Kidney tubule cell (primary cell): ENCODE measurements at places on chromosomes 4 and X.

DNA sequence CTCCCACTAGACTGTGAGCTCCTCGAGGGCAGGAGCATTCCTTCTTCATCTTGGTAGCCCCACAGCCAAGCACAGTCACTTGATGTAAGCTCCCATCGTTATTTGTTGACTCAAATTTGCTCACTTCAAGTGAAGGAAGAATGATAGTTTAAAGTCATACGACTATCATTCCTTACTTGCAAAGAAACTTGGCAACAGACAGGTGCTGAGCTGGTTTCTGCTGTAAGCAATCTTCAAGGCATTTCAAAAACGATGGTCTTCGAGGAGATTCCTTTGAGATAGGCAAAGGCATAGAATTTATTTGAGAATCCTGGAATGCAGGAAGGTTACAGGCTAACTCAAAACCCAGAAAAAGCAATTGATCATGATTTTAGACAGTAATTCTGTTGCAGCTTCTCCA, 64.8 kb downstream of the QDPR start:
- DNase-seq: peak; percentile 31

DNA sequence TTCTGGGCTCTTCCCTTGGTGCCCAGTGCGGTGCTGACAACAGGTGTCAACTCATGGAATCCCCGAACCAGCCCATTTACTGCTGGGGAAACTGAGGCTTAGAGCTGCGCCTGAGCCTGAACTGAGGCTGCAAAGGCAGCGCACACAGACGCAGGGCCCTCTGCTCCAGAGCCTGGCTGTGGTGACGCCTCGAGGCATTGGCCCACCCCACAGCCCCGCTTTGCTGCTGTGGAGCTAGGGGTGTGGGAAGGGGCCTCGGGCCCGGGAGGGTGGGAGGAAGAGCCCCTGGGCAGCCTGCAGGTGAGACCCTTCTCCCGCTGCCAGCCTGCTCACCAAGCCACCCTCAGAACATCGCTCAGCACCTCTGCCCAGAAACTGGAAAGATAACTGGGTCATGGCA, 97.4 kb upstream of the LRPAP1 start:
- DNase-seq: no peak

DNA sequence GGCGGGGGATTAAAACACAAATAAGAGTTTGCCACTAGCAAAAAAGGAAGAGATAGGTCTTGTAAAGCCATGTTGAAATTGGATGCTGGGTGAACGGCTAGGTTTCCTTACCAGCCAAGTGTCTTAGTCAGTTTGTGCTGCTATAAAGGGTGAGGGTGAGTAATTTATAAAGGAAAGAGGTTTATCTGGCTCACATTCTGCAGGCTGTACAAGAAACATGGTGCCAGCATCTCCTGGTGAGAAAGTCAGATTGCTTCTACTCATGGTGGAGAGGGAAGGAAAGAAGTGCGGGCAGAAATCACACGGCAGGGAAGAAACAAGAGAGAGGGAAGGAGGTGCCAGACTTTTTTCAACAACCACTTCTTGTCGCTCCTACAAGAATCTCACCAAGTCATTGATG, 507.5 kb downstream of the SPOCK3 start:
- DNase-seq: no peak

GRCh38 chr4:146643812-146644401, 5.2 kb downstream of the POU4F2 start:
- peak; percentile 39 for DNase-seq

- peak; percentile 17 for DNase-seq
These were observed 704 bp downstream of the FAM3A start for GRCh38 chrX:154515090-154515965.

GRCh38 chr4:818106-818921, 7.6 kb downstream of the CPLX1 start:
- DNase-seq: no peak

GRCh38 chrX:131830400-131831184, 192.5 kb upstream of the STK26 start:
- peak; percentile 78 for DNase-seq
